WERI-Rb-1 (cell line): ENCODE measurements at places on chromosomes 2 and 18.

- DNase-seq: no peak
These were observed 55.4 kb upstream of the ZNF396 start for GRCh38 chr18:35432565-35433001.

DNA sequence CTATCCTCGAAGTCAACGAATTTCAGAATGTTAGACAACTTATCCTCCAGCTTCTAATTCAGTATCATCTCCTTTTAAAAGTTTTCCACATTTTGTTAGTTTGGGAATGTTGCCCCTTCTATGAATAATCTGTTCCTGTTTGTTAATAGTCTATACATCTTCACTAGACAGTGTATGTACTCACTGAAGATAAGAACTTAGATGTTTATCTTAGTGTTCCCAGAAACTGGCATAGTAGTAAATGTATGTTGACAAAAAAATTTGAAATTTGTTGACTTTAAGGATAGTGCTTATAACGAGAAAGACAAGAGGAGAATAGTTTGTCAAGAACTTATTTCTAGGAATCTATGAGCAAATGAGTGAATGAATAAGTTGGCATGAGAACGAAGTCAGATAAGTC lies 162.0 kb upstream of the GULP1 start:
- no peak for DNase-seq

DNA sequence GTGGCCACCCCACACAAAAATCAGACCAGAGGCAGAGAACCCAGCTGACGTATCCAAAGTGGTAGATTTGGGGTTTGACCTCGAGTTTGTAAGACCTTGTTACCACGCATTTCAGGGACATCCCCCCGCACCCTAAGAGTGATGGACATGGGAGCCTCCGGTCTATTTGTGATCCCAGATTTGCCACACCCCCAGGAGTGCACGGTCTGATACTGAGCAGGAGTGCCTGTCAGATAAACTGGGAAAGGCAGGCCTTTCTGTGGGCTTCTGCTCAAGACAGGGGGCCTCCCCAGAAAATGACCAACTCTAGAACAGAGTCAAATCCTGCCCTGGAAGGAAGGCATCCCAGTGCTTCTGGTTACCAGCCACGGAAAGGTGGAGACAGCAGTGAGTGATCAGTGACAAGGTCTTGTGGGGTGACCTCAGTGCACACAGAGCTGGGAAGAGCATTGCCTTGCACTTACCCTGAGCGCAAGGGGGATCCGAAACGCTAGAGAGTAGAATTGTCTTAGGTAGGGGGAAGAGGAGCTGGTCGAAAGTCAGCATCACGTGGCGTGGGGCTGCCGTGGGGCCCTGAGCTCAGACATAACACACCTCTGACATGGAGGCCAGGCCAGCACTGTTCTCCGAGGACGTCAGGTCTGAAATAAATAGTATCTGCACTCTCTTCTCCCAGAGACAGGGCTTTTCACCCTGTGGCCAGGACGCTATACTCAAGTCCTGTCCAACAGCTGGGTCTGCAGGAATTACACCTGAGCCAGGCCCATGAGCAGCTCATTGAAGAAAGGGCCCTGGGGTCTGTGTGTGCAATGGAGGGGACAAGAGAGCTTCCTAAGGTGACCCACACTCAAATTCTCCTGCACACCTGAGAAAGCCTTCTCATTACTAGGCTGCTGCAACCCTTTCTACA lies 242.4 kb upstream of the SALL3 start:
- DNase-seq: peak; percentile 3

- no peak for DNase-seq
These were observed 765 bp upstream of the ING5 start for GRCh38 chr2:241701149-241701398.

GRCh38 chr2:110802208-110802932 lies 70.0 kb downstream of the ACOXL start:
- DNase-seq: no peak

DNA sequence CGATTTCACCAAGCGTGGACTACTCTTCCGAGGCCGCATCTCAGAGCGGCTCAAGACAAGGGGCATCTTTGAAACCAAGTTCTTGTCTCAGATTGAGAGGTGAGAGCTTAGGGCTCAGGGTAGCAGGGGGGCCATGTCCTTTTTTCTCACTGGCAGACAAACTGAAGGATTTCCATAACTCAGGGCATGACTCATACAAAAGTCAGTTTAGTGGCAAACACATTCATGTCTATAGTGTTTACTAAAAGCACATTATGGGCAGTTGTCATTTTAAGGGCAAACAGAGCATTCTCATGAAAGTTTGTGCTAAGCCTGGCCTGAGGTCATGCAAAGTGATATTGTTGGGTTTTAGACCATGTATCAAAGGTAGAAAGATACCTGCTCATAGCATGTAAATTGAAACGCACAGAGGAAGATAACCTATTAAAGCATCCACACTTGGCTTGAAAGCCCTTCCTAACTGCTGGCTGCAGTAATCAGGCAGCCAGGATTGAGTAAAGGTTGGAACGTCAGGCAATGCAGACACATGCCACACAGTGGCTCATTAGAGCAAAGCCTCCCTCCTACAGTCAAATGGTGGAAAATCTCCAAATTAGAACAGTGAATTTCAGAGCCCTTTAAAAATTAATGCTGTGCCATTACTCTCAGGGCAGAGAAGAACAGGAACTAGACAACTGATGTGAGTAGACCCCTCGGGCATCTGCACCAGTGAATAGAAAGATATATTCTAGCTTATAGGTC lies 54.2 kb downstream of the HK2 start:
- no peak for DNase-seq

DNA sequence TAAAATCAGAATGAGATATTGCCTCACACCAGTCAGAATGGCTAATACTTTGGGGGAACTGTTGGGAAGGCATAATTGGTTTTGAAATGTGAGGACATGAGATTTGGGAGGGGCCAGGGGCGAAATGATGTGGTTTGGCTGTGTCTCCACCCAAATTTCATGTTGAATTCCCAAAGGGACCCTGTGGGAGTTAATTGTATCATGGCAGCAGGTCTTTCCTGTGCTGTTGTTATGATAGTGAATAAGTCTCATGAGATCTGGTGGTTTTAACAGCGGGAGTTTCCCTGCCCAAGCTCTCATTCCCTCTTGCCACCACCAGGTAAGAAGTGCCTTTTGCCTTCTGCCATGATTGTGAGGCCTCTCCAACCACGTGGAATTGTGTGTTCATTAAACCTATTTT lies 59.6 kb downstream of the CSRNP3 start:
- no peak for DNase-seq

DNA sequence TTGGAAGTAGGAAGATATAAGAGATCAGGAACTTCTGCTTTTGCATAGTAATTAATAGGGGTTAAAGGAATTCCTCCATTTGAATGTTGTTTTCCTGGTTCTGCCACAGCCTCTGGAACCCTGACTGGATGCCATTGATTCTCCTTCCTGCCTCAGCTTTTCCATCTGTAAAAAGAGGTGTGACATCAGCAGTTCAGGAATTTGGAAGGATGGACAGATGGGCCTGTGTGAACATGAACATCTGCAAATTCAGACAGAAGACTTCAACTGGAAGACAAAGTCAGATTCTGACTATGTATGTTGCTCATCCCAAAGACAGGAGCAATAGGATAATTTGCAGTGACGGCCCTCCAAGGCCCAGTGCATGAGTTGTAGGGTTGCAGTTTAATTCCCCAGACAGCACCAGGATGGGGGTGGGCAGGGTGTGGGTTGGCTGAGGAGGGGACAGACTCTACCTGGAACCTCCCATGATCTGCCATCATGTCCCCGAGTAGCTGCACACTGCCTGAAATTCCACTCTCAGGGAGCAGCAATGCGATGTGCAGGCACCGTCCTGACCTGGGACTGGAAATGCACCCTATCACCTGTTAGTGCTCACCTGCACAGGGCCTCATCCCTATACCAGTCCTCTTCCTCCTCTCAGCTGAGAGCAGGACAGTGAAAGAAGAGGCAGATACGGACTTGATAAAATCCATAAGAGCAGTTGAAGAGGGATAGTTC lies 98.9 kb upstream of the EPAS1 start:
- no peak for DNase-seq

- DNase-seq: no peak
These were observed 56.9 kb upstream of the ZNF397 start for GRCh38 chr18:35183886-35184285.

DNA sequence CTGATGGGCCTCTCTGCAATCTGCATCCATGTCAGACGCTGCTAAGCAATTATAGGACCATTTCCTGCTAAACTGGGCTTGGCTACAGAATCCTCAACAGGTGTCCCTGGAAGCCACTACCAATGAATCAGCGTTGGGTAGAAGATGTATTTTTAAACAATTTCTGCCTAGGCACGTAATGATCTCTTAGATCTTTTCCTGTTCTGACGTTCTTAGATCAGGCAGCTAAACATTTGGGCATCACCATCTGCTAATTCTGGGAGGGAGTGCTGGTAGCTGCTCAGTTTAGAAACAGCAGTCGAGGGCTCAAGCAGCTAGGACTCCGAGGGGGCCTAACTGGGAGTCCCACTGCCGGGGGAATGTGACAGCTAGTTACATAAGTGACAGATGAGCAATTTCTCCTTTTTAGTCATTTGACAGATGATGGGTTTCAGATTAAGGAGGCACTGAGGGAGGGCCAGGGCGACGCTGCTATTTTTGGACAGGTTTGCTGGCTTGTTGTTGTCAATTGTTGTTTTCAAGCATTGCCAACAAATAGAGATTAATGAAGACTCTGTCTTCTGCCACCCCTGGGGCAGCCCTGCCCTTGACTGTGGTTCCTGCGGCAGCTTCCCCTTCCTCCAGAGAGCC lies 92.7 kb downstream of the MRO start:
- no peak for DNase-seq

GRCh38 chr2:219684721-219685689 lies 57.6 kb downstream of the SLC4A3 start:
- peak; percentile 90 for DNase-seq

DNA sequence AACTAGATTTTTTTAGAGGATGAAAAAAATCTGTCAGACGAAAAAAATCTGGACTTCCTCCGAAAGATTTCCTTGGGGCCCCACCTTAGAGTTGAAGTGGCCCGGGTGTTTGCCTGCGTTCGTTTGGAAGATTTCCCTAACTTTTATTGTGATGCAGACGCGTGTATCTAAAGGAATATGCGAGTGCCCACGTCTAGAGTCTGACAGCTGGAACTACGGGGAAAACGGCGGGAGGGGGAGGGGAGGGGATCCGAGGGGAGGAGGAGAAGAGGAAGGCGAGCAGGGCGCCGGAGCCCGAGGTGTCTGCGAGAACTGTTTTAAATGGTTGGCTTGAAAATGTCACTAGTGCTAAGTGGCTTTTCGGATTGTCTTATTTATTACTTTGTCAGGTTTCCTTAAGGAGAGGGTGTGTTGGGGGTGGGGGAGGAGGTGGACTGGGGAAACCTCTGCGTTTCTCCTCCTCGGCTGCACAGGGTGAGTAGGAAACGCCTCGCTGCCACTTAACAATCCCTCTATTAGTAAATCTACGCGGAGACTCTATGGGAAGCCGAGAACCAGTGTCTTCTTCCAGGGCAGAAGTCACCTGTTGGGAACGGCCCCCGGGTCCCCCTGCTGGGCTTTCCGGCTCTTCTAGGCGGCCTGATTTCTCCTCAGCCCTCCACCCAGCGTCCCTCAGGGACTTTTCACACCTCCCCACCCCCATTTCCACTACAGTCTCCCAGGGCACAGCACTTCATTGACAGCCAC lies 2.4 kb upstream of the SP9 start:
- peak; percentile 87 for DNase-seq

DNA sequence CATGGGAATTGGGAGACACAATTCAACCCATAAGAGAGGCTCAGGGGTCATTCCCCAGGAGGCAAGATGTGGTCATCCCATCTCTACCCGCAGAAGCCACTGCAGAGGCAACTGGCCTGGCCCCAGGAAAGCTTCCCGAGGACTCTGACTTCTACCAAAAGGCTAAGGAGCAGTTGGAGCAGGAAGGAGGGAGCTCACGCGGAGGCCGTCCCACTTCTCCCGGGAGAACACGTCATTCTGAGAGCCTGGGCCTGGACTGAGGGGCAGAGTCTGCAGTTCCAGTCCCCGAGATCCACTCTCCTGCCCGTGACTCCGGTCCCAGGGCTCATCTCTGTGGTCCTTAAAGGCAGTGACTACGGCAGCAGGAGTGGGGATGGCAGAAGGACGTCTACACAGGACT lies 69.0 kb upstream of the TAF1B start:
- DNase-seq: no peak

- DNase-seq: no peak
These were observed 1.5 kb downstream of the C18orf54 start for GRCh38 chr18:54359233-54359632.

GRCh38 chr2:135960656-135961551 lies 24.5 kb downstream of the DARS1 start:
- no peak for DNase-seq

GRCh38 chr2:104406261-104406726 lies 447.6 kb upstream of the POU3F3 start:
- no peak for DNase-seq

GRCh38 chr2:233799087-233799665 lies 21.0 kb downstream of the MROH2A start:
- DNase-seq: peak; percentile 11

- DNase-seq: no peak
These were observed 129.0 kb upstream of the PXDN start for GRCh38 chr2:1873343-1873742.

GRCh38 chr2:36477746-36478145 lies 120.2 kb downstream of the FEZ2 start:
- no peak for DNase-seq

GRCh38 chr2:191637182-191638078 lies 40.5 kb upstream of the NABP1 start:
- DNase-seq: no peak

GRCh38 chr18:2854875-2855274 lies 8.1 kb downstream of the EMILIN2 start:
- no peak for DNase-seq

DNA sequence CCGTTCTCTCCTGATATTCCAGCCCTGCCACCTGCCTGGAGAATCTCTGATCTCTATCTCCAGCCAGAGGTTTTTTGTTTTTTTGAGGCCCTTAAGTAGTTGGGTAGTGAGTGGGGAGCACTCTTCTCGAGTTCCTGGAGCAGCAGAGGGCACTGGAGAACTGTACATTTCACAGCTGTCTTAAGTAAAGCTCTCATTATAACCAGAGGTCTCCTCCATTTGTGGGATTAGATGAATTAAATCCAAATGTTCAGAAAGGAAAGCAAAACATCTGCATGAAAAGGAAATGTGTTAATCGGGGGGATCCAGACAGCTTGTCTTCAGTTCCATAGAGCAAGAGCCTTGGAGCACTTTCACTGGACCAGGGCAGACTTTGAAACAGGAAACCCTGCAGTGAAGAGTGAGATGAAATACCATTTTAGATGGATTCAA lies 32.8 kb downstream of the AOX1 start:
- DNase-seq: no peak

- no peak for DNase-seq
These were observed 261.2 kb downstream of the TXNL1 start for GRCh38 chr18:56377231-56377630.
